ENCODE measurements at places on chromosomes 11 and 22. TPM values are rescaled to one million over a fixed set of nuclear protein-coding genes. Genes with fewer than 3 reads are reported as not detected.

GRCh38 chr22:48857202-48857805 is 970.4 kb downstream of the BRD1 start:
- DNase-seq = no peak
- H3K4me3 ChIP-seq = no peak overlapping the region
- H3K36me3 ChIP-seq = no peaks in the 10 kb centered on the region
- H3K27ac ChIP-seq = no peak overlapping the region
- no peaks in the 10 kb centered on the region for H3K27me3 ChIP-seq

DNA sequence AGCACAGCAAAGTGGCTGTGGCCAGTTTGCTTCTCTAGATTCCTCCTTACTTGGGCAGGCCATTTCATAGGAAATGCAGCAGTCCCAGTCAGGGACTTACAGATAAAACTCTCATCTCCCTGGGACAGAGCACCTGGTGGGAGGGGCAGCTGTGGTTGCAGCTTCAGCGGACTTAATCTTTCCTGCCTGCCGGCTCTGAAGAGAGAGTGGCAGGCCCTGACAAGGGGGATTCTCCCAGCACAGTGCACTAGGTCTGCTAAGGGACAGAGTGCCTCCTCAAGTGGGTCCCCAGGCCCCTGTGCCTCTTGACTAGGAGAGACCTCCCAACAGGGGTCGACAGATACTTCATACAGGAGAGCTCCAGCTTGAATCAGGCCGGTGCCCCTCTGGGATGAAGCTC is 1649.1 kb downstream of the LRRC4C start:
- no peak overlapping the region for H3K4me3 ChIP-seq
- no peak overlapping the region for H3K27ac ChIP-seq
- no peaks in the 10 kb centered on the region for H3K4me1 ChIP-seq
- H3K36me3 ChIP-seq = no peaks in the 10 kb centered on the region

- H3K27ac ChIP-seq = no peak overlapping the region
- no peak overlapping the region for H3K4me3 ChIP-seq
- H3K4me1 ChIP-seq = no peaks in the 10 kb centered on the region
- H3K27me3 ChIP-seq = no peaks in the 10 kb centered on the region
- DNase-seq = no peak
Measured at GRCh38 chr11:31127290-31127689, 242.2 kb downstream of the DCDC1 start.

DNA sequence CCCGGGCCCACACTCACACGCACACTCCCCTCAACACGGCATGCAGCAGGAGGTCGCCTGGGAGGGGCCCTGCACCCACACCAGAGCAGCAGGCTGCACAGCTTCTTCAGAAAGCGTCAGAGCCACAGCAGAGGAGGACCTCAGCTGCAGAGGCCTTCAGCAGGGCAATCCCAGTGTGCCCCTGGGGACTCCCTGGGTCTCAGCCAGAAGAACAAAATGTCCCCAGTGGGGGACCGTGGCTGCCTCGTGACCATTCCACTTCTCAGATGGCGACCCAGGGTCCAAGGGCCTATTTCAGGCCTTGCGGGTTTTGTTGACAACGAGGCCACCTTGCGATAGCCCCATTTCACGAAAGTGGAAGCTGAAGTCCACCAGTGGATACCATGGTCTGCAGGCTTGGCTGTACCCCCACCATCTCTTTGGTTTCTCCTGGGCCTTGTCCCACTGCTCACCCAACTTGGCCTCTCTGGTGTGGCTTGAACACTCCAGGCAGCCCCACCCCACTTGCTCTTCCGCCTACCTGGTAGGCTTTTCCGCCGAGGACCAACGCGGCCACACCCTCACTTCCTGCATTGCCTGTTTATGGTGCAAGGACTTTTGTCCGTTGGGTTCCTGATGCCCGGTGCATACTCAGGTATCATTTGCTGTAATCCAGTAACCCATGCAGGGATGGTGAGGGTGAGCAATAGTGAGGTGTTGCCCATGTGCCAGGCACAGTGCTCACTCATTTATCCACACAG is 38.1 kb downstream of the MB start:
- H3K4me1 ChIP-seq = no peaks in the 10 kb centered on the region
- DNase-seq = peak; percentile 65
- no peaks in the 10 kb centered on the region for H3K36me3 ChIP-seq
- H3K27me3 ChIP-seq = no peaks in the 10 kb centered on the region

GRCh38 chr22:30279932-30280331 is 9.4 kb downstream of the CASTOR1 start:
- no peaks in the 10 kb centered on the region for H3K36me3 ChIP-seq
- H3K4me3 ChIP-seq = no peak overlapping the region
- no peaks in the 10 kb centered on the region for H3K27me3 ChIP-seq
- DNase-seq = no peak

GRCh38 chr11:92277871-92278270 is 53.3 kb downstream of the FAT3 start:
- no peak for DNase-seq
- H3K4me1 ChIP-seq = no peaks in the 10 kb centered on the region
- no peaks in the 10 kb centered on the region for H3K36me3 ChIP-seq
- no peak overlapping the region for H3K4me3 ChIP-seq

- no peak for DNase-seq
- no peaks in the 10 kb centered on the region for H3K36me3 ChIP-seq
- H3K4me3 ChIP-seq = no peak overlapping the region
- no peaks in the 10 kb centered on the region for H3K4me1 ChIP-seq
- H3K27me3 ChIP-seq = no peaks in the 10 kb centered on the region
Measured at GRCh38 chr11:60634126-60634525, 65.3 kb upstream of the MS4A8 start.

Gene UBE2L3
- 56.8 TPM for total RNA-seq

Gene ACTN3
- total RNA-seq = not detected

Gene HSPB2
- total RNA-seq = 2.2 TPM
